CD4-positive, alpha-beta T cell treated with Interleukin-12 subunit alpha and Interleukin-12 subunit beta, for 1 hour (primary cell): ENCODE measurements at places on chromosomes 16 and 17.

DNA sequence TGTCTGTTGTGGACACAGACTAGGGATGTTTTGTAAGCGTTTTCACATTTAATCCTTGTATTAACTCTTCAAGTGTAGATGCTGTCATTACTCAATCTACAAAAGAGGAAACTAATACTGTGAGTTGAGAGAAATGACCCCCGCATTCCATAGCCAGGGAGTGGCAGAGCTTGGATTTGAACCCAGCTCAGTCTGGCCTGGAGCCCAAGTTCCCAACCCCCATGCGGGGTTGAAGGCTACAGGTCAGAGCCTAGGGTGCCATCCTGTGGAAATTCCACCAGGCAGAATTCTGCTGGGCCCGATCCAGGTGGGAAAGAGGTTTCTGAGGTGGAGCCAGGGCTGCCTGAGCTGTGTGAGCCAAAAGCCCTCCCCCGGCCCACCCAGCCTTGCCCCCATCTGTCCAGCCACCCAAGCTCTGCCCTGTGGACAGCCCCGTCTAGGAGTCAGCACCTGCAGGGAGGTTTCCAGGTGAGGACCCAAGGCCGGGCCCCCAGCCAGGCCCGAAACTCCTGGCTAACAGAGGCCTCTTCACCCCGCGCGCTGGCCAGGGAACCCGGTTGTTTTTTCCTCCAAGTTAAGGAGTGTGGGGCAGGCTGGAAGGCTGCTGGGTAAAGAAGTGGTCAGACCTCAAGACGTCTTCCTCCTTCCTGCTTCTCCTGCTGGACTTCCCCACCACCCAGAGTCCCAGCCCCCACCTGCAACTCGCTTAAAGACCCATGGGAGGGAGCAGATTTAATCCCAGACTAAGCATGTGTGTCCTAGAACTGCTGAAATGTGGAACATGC is 5.7 kb downstream of the MMP15 start:
- DNase-seq, result no peak

DNA sequence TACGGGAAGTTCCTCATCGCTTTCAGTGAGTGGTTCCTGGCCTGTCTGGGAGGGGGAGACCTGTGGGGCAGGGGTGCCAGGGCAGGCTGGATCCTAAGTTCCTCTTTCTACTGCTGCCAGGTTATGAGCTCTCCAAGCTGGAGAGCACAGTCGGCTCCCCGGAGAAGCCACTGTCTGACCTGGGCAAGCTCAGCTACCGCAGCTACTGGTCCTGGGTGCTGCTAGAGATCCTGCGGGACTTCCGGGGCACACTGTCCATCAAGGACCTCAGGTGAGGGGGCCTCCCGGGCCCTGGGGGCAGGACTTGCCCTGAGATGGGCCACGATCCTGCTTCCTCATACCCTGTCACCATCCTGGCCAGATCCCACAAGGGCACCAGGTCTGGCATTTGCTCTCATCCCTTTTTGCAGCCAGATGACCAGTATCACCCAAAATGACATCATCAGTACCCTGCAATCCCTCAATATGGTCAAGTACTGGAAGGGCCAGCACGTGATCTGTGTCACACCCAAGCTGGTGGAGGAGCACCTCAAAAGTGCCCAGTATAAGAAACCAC is 5.1 kb downstream of the PRSS8 start:
- no peak for DNase-seq

- DNase-seq, result no peak
Observed at GRCh38 chr17:55334285-55334684, 69.5 kb downstream of the HLF start.

- DNase-seq, result no peak
Observed at GRCh38 chr17:1710807-1711553, 803 bp upstream of the TLCD2 start.

GRCh38 chr17:15382914-15383313 is 41.5 kb upstream of the TEKT3 start:
- no peak for DNase-seq

DNA sequence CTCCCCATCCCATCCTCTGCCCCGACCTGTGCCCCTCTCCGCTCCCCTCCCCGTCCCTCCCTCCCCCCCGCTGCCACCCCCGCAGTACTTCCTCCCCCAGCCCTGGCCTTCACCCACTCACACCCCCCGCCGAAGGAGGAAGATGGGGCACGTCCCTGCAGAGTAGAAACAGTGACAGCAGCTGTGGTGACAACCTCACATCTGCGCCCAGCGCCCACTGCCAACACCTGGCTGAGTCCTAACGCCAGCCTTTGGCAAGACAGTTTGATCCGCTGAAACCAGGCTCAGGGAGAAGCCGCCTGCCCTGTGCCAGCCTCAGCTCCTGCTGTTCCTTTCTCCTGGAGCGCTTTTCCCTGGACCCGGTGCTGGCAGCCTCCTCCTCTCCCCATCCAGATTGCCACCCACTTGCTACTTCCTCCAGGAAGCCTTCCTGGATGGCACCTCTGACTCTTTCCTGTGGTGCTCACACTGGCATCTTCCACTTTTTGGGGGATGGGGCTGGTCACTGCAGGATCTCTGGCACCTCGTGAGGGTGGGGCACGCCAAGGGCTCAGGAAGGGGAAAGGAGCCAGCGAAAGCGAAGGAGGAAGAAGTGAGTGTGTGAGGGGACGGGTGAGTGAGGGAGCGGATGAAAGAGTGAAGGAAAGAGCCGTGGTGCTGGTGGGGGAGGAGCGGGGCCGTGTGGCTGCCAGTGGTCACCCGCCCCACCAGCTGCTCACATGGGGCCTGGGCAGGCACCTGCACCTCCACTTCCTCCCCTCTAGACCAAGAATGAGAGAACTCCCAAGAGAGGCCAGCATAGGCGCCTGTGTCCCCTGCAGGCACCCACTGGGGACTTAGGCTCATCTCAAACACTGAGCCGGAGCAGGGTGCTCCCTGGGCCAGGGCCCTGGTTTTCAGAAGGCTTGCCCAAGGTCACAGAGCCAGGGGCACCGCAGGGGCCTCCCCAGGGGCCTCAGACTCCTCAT is 27.0 kb downstream of the ZFPM1 start:
- peak; percentile 53 for DNase-seq
